Progenitor cell of endocrine pancreas (in vitro differentiated cells): ENCODE measurements at places on chromosomes 4 and X.

- DNase-seq = no peak
Observed at GRCh38 chrX:95290455-95290854, 1394.2 kb upstream of the DIAPH2 start.

DNA sequence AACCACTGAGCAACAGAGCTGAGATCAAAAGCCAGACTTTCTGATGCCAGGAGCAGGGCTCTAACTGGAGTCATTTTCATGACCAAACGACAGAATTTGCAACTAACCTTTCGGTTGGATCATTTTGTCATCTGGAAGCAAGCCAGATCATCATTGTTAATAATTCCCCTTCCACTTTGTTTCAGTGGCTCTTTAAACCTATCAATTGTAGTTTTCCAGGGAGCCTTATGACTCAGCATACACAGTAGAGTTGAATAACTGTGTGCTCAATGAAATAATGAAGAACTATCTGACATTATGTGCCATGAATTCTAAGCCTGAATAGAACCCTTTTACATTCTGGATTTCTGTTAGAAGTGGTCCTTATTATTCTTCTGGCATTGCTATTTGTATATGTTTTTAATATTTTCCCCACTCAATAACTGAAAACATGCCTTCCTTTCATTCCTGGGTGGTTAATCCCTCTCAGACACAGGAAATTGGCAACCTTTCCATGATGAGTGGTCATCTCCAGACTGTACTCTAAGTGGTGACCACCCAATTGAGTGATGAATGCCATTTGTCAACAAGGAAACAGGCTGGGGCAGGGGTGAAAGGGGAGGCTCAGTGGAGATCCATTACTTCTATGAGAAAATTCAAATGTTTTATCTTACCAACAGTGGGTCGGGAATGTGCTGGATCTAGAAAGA lies 431.8 kb downstream of the BCOR start:
- DNase-seq = no peak

- DNase-seq = no peak
Observed at GRCh38 chr4:66193487-66193886, 523.2 kb upstream of the EPHA5 start.

DNA sequence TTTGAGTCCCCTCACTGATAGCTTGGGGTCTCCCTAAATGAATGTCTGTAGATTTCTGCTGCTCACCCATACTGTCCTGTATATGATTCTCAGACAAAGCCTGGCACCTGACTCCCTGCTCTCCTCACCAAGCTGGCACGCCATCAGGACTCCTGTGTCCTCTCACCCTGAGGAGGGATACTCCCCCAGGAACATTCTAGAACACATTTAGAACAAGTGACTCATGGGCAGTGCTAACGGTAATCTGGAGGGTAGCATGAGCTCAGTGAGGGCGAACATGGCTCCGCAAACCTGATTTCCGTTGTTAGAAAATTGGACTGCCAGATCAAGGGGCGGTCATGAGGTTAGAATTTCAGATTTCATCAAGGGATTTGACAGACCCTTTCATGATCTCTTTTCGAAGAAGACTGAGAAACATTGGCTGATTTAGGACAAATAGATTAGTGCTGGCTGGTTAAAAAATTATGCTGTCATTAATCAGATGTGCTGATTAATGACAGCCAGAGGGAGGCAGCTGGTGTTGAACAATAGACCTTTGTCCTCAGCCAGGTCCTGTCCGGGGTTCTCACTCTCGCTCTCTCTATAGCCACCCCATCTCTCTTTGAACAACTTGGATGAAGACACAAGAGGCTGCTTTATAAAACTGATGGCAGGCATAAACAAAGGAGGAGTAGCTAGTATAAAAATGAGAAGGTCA lies 244.3 kb downstream of the PTTG2 start:
- DNase-seq = no peak

DNA sequence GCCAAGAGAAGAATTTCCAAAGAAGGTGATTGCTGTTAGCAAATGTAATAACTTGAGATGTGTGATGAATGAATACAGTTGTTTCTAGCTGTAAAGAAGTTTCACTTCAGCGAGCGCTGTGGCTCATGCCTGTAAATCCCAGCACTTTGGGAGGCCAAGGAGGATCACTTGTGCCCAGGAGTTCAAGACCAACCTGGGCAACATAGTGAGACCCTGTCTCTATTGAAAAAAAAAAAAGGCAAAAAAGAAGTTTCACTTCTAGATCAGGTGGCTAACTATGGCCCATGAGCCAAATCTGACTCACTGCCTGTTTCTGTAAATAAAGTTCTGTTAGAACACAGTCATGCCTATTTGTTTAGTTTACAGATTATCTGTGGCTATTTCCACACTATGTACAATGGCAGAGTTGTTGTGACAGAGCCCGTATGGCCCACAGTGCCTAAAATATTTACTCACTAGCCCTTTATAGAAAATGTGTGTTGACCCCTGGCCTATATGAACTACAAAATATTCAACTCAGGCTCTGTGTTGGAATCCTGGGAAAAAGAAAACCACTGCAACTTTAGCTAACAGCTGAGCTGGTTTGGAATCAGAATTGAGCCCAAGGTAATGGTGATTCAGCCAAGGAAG lies 54.1 kb upstream of the PRPS1 start:
- no peak for DNase-seq

- no peak for DNase-seq
Observed at GRCh38 chrX:68571610-68572311, 72.9 kb downstream of the YIPF6 start.

- no peak for DNase-seq
Observed at GRCh38 chr4:88907478-88907877, 149.5 kb downstream of the FAM13A start.

GRCh38 chr4:78219825-78220224 lies 162.7 kb downstream of the FRAS1 start:
- no peak for DNase-seq

DNA sequence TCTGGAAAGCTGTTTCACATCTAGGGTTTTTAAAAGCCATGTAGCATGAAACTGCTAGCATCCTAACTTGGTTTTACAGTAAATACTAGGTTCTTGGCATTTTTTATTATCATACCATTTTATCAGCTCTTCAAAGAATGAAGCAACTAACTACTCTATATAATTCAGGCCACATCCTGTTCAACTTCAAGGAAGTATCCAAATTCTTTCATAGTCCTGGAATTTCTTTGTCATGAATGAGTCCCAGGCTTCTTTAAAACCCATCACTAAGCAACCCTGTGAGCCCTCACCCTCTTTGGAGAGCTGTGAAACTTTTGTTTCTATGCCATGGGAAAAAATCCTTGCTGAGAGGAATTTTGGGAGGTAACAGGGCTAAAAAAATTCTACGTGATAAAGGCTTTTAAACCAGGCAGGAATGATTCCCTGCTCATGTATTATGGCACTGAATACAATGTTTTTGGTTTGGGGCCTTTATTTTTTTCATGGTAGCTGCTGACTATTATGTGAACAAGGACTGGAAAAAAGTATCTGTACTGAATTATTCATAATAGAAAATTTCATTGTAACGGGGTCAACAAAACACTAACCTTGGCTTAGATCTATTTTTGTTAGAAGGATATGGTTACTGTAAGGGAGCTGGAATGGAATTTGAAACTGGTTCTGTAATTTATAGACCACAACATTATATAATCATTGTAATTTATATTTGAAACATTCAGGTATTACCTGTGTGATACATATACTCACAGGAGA lies 164.9 kb downstream of the DCTD start:
- DNase-seq = no peak

DNA sequence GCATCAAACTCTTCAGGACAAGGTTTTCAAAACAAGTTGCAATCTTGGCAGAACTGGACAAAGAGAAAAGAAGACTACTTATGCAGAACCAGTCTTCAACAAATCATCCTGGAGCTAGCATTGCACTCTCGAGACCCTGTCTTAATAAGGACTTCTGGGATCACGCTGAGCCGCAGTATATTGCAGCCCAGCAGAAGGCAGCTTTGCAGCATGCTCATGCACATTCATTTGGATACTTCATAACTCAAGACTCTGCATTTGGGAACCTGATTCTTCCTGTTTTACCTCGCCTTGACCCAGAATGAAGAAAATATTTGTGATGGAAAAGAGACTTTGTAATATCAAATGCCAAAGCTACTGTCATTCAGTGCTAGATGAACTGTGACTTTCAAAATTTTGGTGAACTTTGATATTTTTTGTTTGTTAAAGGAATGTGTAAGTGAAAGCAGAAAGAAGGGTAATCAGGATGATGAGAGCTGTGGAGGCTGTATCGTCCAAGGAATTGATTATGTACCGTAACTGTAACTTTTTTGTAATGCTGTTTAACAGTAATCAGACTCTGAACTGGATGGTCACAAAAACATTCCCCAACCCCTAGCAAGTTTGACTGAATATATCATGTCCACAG lies 27.2 kb downstream of the HSPA4L start:
- DNase-seq = no peak
